ENCODE measurements at places on chromosomes 12 and 14.

- no peak for DNase-seq
Observed at GRCh38 chr14:91872011-91872501, 4.7 kb upstream of the TC2N start.

- DNase-seq: no peak
Observed at GRCh38 chr12:80101126-80101525, 1.8 kb downstream of the OTOGL start.

- DNase-seq: no peak
Observed at GRCh38 chr12:96831346-96831745, 75.7 kb upstream of the NEDD1 start.

GRCh38 chr12:32270818-32271710 is 128.3 kb upstream of the FGD4 start:
- peak; percentile 26 for DNase-seq

DNA sequence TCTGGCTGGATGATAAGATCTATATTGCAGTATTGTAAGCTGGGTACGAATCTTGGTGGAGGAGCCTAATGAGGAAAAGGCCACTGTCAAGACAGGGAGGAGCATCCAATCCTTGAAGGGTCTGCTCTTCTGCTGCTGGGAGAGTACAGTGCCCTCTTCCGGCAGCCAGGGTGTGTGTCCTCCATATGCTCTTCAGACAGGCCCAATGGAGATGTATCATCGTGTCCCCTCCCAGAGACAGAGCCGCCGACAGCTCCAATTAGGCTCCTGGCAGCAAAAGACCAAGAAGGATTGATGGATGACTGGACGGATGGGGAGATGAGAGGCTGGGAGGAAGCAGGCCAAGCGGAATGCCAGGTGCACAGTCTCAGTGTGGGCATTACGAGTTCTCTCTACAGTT is 51.6 kb upstream of the PIWIL1 start:
- peak; percentile 46 for DNase-seq

GRCh38 chr12:24894879-24895278 is 54.0 kb downstream of the BCAT1 start:
- DNase-seq: no peak

- DNase-seq: no peak
Observed at GRCh38 chr14:102507081-102507856, 2.3 kb downstream of the ANKRD9 start.

DNA sequence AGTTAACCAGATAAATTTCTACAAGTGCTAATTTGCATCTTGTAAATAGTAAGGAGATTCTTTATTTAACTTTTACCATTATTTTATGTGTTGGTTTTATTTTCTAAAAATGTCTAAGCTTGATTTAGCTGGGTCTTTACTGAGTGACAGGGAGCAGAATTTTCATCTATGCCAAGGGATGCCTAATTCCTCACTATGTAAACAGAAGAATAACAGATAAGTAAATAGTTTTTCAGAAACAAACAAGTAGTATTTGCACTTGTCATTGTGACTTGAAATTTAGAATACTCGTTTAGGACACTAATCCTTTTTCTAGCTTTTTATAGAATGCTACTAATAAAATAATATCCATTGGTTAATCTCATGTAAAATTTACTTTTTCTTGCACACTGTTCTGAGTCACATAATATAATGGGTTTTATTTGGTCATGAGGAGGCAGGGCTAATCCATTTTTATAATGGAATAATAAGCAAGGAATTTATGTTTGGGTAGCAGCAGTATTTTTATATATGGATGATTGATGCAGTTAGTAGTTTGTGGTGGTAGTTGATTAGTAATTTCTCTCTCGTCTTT is 746.5 kb downstream of the SLC6A15 start:
- no peak for DNase-seq

DNA sequence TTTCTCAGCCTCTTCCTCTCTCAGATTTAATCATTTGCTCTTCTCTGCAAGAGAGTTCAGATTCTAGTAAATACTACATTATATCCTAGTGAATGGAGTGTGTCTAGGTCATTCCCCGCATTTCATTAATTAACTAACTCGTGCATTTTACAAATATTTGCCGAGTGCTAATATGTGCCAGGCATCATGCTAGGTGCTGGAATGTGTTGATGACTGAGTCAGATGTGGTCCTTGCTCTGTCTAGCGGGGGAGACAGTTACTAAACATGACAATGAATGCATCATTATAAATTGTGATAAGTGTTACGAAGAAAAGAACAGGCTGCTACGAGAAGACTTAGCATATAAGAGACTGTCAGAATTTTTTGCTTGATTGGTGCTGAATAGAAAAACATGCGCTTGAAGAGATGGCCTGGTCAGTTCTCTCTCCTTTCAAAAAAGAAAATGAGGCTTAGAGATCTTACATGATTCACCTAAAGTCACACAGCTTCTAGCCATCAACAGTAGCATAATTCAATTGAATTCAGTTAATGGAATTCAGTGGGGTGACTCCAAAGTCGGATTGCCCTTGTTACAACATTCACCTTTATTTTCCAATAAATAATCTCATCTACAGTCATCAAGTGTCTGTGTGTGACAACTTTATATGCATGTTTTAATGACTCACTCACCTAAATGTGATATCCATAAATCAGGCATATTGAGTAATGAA is 48.7 kb upstream of the MAX start:
- no peak for DNase-seq

DNA sequence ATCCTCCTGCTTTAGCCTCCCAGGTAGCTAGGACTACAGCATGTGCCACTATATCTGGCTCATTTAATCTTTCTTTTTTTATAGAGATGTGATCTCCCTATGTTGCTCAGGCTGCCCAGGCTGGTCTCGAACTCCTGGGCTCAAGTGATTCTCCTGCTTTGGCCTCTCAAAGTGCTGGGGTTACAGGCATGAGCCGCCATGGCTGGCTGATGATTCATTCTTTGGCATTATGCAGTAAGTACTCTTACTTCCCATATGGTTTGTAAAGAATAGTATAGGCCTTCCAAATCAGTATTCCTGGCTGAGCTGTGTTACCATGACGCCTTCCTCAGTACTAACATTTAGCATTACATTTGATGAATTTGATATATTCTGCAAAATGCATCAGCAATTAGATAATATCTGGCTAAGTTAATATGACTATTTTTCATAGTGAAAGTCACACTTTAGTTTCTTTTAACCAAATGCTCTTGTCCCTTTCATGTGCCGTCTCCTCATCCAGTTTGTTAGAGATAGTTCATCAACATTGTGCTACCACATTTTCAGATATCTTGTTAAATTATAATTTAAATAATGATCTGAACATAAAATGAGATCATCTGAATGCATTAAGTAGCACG is 3.2 kb upstream of the MIA2 start:
- DNase-seq: no peak

DNA sequence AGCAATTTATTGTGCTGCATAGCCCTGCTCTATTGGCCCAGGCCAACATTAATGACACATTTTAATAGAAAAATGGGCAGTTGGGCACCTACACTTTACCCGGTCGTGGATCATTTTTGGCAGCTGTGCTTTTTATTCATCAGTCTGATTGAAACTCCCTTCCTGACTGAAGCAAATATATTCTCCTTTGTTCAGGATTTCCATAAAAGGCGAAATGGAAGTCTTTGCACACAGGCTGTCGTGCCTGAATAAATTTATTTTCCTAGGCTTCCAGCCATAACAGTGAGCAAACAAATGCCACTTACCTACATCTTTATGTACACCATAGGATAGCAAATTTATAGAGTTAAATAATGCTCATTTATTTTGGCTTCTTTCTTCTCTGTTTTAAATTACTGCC is 480.7 kb upstream of the DCN start:
- DNase-seq: no peak
